Neural progenitor cell (in vitro differentiated cells): ENCODE measurements at places on chromosomes 5 and 9. TPM values are rescaled to one million over a fixed set of nuclear protein-coding genes. Genes with fewer than 3 reads are reported as not detected.

Gene ITK
- not detected in 2 replicates for total RNA-seq

Gene RAB3C
- total RNA-seq, result 3.8 and 14.2 TPM in 2 replicates

Gene GPX8
- 84.3 and 132 TPM in 2 replicates for total RNA-seq

Gene KCNT1
- not detected in 2 replicates for total RNA-seq

DNA sequence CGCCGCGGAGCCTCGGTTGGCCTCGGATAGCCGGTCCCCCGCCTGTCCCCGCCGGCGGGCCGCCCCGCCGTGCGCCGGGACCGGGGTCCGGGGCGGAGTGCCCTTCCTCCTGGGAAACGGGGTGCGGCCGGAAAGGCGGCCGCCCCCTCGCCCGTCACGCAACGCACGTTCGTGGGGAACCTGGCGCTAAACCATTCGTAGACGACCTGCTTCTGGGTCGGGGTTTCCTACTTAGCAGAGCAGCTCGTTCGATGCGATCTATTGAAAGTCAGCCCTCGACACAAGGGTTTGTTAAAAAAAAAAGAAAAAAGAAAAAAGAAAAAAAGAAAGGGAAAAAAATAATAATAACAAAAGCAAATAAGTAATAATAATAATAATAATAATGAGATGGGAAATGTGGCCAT lies 112.8 kb downstream of the GCNT1 start:
- no peak for DNase-seq

- DNase-seq, result no peak
Measured at GRCh38 chr9:128920381-128921058, at the start of gene PHYHD1. Gene PHYHD1, plus strand, starts transcription at chr9:128920982. Its CDS starts 1,342 bp downstream, at chr9:128922324.

- DNase-seq, result no peak
Measured at GRCh38 chr9:209143-209758, 5.4 kb upstream of the DOCK8 start.

DNA sequence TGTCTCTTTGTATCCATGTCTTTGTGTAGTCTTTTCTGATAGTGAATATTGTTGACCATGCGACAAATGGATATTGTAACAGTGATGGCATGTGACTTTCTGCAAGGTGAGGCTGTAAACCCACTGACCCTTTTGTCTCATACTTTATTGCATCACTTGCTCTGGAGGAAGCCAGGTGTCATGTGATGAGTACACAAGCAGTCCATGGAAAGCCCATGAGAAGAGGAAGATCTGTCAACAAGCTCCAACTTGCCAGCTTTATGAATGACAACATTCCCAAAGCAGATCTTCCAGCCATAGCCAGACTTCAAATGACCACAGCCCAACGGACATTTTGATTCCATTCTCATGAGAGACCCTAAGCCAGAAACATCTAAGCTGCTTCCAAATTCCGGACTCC lies 450.1 kb upstream of the ACTBL2 start:
- no peak for DNase-seq

GRCh38 chr5:17434982-17435381 lies 63.0 kb upstream of the TAF11L2 start:
- DNase-seq, result no peak

- DNase-seq, result no peak
Measured at GRCh38 chr9:125277411-125277810, 15.8 kb downstream of the GAPVD1 start.

DNA sequence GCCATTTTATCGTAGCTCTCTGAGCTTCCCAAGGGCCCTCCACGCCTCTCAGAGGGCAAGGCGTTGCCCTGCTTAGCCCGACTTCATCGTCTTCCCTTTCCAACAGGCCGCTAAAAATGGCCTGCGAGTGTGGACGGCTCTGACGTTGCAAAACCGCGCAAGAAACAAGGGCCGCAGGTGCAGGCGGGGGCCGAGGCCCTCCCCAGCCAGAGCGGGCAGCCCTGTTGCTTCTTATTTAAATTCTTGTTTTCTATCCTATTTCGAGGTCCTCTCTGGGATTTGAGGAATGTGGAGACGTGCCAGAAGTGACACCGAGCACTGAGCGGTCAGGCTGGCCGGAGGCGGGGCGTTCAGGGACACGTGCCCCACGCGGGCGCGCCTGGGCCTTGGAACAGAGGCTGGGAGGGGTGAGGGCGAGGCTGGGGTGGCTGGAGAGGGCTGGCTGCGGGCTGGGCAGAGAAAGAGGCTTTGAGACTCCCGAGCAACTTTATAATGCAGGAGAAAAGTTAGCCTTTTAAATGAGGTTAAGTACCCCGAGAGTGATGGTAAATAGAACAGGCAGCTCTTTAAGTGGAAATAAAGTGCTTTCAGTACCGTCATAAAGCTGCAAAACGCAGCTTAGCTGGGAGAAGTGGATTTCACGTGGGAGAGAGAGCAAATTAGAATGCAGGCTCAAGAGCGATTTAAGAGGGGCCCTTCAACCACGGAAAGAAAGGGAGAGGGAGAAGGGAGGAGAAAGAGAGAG lies 243.6 kb downstream of the AUH start:
- peak; percentile 48 for DNase-seq

- no peak for DNase-seq
Measured at GRCh38 chr5:132083071-132083678, 9.6 kb downstream of the CSF2 start.

DNA sequence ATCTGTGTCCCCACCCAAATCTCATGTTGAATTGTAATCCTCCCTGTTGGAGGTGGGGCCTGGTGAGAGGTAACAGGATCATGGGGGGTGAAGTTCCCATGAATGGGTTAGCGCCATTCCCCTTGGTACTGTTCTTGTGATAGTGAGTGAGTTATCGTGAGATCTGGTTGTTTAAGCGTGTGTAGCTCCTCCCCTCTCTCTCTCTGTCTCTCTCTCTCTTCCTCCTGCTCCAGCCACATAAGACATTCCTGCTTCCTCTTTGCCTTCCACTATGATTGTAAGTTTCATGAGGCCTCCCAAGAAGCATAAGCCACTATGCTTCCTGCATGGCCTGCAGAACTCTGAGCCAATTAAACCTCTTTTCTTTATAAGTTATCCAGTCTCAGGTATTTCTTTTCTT lies 28.8 kb downstream of the C5orf15 start:
- DNase-seq, result no peak

DNA sequence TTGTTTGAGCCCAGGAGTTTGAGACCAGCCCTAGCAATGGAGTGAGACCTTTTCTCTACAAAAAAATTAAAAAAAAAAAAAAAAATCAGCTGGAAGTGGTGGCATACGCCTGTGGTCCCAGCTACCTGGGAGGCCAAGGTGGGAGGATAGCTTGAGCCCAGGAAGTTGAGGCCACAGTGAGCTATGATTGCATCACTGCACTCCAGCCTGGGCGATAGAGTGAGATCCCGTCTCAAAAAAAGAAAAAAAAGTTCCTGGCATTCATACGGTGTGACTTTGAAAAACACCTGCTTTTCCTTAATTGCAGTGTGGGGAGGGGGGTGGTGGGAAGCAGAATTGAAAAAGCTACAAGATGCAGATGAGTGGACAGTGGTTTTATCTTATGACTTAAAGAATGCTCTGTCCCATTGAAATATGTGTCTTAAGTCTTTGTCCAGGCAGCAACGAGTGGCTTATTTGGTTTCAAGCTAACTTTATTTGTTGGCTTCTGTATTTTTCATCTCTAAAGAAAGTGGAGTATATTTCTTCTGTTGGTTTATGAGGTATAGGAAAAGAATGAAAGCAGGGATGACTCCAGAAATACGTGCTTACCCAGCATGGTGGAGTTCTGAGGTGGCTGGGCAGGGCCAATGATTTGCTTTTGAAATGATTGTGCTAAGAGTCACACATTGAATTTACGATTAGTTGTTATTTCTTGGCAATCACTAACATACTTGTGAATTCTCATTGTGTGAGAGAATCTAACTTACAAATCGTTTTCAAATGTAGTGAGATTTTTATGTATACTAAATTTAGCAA lies 27.8 kb downstream of the ROPN1L start:
- no peak for DNase-seq

DNA sequence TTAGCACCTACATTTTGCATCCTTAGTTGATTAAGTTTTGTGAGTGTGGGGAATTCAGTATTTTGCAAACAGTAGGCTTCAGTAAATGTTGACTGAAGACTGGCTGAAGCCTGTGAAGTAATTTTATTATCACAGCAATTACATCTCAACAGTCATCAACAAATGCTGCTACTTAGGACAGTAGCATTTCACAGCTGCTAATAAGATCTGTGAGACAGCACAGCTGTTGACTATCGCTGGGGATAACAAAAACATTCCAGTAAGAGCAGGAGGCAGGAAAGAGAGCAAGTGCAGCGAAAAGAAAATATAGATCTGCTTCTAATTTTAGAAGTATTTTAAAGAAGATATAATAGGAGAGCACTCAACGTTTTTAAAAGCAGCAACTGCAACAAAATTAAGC lies 117.3 kb upstream of the FGF10 start:
- peak; percentile 34 for DNase-seq
